ENCODE measurements at places on chromosomes 16 and 17.
A peak's percentile ranks its signal among the peaks of the same experiment; 100 is the strongest.

DNA sequence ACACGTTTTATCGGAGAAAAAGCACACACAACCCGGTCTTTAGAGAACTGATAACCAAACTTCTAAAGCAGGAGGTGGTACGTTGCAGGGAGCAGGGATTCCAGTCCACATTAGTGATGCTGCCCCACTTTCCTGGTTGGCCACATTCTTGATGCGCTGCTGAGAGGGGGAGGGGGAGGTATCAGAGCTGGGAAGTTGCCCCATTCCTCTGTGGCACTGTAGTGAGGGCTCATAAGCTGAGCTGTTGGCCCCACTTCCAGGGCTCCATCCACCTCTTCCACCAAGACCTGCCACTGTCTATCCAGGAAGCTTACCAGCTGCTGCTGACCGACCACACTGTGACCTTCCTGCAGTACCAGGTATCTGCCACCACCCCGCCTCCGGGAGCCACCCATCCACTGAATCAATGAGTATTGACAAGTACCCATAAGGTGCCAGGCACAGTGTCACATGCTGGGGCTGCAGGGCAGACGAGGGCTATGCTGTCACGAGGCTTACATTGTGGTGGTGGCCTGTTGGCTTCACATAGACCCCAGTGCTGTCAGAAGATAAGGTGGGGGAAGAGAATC, 1.1 kb downstream of the TSEN54 start:
- DNase-seq = no peak

GRCh38 chr17:40608061-40608581, 39.5 kb downstream of the SMARCE1 start:
- no peak for DNase-seq

- no peak for DNase-seq
Measured at GRCh38 chr17:49928126-49928800, 40.7 kb upstream of the DLX4 start.

DNA sequence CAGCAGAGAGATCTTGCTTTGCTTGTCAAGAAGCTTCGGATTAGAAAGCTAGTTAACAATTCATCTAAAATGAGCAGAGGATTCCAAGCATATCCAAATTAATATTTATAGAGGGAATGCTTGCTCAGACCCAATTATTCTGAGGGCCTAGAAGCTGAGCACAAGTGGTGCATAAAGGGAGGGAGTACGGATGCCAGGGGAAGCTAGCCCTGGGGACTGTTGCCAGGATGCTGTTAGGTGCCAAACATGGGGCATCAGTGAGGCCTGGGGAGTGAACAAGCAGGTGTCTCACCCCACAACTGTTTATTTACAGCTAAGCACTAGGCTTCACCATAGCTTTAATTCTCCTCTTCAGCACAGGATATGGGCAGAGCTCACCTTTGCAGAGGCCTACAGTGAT, 684.1 kb upstream of the C16orf82 start:
- DNase-seq = no peak

DNA sequence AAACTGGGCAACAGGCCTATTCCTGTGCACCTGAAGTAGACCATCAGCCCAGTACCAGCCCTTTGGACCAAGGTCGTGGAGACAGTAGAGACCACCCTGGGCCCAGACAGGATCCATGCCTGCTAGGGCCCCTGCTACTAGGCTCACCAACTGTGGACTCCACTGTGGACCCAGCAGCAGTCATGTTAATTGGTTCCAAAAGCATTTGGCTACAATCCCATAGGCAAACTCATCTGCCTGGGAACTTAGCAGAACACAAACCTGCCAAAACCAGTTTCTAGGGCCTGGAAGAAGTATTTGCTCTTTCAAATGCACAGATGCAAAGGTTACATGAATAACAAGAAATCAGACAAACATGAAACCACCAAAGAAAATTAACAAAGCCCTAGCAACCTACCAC, 53.1 kb downstream of the ACSM2A start:
- DNase-seq = peak; percentile 82

- no peak for DNase-seq
Measured at GRCh38 chr17:34761646-34762045, 182.3 kb downstream of the TMEM132E start.

GRCh38 chr17:62807812-62808575, at the start of gene MARCHF10:
MARCHF10 (minus strand) TSS chr17:62808314; CDS start chr17:62801735, 6,579 bp downstream.
- no peak for DNase-seq

- DNase-seq = no peak
Measured at GRCh38 chr16:12020009-12020408, 43.5 kb downstream of the SNX29 start.

- no peak for DNase-seq
Measured at GRCh38 chr17:50423553-50424159, 2.4 kb upstream of the ACSF2 start.

All from LNCaP clone FGC (cell line).